ENCODE measurements at places on chromosomes 16 and 17.

- no peak for DNase-seq
Observed at GRCh38 chr17:9676084-9676483, 30.8 kb downstream of the USP43 start.

DNA sequence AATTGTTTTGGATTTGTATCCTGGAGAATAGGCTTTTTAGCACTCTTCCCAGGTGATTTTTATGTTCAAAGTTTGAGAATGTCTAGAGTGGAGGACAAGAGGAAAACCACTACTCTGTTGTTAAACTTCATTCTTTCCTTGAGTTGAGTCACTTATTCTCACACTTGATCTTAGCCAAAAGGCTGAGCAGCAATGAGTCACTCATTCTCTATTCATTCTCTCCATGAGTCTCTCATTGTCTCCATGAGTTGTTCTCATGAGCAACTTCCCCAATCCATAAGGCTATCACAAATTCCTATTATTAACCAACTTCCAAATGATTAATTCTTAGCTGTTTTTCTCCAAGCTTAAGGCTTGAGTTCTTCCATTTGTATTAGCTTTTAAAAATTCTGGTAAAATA is 1393.3 kb downstream of the CDH8 start:
- DNase-seq: no peak

GRCh38 chr17:39663688-39664580 is 1.2 kb upstream of the TCAP start:
- DNase-seq: no peak

DNA sequence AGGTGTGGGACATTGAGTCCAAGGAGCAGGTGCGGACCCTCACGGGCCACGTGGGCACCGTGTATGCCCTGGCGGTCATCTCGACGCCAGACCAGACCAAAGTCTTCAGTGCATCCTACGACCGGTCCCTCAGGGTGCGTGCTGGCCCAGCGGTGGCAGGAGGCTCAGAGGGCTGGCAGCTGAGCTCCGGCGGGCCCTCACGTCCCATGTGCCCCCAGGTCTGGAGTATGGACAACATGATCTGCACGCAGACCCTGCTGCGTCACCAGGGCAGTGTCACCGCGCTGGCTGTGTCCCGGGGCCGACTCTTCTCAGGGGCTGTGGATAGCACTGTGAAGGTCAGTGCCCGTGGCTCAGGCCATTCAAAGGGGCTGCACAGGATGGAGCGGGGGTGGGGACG is 20.4 kb downstream of the CASKIN1 start:
- no peak for DNase-seq

DNA sequence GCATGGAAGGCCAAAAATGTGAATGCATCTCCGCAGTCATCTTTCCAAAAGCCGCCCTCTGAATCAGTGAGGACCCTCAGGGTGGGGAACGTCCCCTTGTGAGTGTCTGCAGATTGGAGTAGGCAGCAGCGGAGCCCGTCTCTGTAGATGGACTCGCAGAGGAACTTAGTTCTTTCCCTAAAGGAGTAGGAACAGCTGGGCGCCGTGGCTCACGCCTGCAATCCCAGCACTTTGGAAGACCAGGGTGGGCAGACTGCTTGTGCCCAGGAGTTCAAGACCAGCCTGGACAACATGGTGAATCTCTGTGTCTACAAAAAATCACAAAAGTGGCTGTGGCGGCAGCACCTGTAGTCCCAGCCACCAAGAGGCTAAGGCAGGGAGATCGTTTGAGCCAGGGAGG is 53.7 kb downstream of the WDR45B start:
- DNase-seq: no peak

GRCh38 chr17:21001111-21001812 is 41.5 kb downstream of the USP22 start:
- no peak for DNase-seq

GRCh38 chr16:56989988-56990387 is 631 bp downstream of the NLRC5 start:
- DNase-seq: no peak

GRCh38 chr17:933312-934073 is 46.1 kb downstream of the NXN start:
- DNase-seq: no peak

DNA sequence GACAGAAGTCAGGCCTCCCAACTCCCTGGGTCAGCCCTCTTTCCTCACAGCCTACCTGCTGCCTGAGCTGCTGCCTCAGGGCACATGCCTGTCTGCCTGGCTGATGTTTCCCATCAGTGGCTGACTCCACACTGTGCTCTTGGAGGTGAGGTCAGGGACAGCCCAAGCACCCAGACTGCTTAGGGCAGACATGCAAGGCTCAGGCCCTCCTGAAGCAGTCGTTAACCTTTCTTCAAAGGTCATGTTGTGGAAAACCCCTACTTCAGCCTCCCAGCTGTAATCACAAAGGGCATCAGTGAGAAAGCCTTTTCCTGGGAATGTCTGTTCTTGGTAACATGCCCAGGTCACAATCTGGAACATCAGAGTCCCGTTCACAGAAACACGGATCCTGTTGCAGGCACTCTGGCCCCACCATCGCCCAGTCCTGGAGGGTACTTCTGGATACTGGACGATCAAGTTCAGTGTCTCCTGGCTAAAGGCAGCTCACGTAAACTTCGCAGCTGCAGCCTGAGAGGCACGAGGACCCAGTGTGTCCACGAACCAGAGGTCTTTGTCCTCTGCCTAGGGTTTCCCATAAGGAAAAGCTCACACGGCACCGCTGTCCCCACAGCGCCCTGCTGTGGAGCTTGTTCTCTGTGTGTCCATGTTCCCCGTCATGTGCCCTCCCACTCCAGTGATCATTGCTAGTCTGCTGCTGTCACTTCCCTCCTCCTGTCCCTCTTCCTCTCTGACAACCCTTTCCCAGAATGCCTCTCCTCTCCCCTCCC is 54.9 kb downstream of the GNAO1 start:
- no peak for DNase-seq

- no peak for DNase-seq
Observed at GRCh38 chr17:76541739-76542454, 2.1 kb downstream of the PRCD start.

DNA sequence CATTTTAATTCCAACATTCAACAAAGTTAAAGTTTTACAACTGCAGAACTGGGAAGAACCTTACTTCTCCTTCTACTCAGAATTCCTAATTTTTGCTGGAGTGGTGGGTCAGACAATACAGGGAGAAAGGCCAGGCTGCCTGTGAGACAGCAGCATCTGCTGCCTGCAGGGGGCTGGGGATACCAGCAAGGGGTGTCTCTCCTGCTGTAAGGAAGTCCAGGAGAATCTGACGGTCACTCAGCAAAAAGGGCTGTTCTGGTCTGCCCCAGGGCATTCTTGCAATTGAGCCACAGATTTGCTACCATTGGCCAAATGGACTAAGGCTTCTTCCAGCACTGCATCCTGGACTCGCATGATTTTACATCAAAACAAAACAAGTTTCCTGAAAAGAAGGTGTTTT is 426.6 kb upstream of the CDH11 start:
- DNase-seq: no peak

- no peak for DNase-seq
Observed at GRCh38 chr16:66441586-66442375, 14.7 kb downstream of the BEAN1 start.

- peak; percentile 11 for DNase-seq
Observed at GRCh38 chr16:4511441-4512082, 27.0 kb downstream of the CDIP1 start.

- peak; percentile 22 for DNase-seq
Observed at GRCh38 chr16:27326738-27327585, 13.2 kb downstream of the IL4R start.

DNA sequence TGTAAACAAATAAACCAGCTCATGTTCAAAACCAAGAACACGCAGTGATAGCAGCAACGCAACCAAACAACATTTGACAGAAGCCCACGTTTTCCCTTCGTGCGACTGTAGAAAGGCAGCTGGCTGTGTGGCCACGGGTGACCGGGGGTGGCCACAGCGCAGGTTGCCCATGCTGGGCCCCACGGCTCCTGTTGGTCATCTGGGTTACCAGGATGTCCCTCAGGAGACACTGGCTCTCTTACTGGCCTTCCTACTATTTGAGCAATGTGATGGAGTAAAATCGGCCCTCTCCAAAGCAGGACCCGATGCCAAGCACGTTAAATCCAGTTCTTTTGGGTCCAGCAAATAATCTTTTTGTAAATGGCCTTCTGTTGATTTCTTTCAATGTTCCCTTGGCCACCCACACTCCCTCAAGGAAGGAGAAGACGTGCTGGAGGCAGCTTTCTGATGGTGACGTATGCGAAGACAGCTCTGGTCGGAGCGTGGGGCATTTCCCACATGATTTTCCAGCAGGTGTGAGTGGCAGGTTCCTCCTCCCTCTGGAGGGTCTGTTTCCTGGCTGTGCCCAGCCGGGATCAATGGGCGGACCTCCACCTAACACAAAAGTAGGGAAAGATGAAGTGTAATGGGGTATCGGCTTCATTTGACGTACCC is 143.1 kb upstream of the CHMP6 start:
- DNase-seq: no peak

- DNase-seq: no peak
Observed at GRCh38 chr17:18028952-18029540, 9.9 kb downstream of the ATPAF2 start.

GRCh38 chr17:35141681-35142466 is at the start of gene NLE1:
Gene NLE1 (minus strand): TSS chr17:35142303. CDS start chr17:35142275, 28 bp downstream.
- DNase-seq: peak; percentile 80

DNA sequence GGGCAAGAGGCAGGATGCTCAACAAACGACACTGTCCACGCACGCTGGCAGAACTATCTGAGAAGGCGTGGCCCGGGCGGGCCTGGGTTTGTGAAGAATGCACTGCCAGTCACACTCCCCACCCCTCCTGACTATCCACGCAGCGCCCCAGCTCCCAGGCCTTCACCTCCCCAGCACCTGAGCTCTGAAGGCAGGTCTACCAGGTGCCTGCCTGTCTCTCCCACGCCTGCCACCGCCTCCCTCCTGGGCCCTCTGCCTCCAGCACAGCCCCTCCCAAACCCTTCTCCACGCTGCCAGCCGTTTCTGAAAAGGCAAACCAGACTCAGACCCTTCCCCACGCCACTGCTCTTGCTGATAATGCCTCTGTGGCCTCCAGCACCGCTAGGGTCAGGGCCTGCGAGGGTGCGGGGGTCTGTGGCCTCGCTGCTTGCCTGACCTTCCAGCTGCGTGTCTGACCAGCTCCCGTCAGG is 11.6 kb downstream of the MYBBP1A start:
- no peak for DNase-seq

- DNase-seq: no peak
Observed at GRCh38 chr16:15786501-15786900, 70.3 kb downstream of the MYH11 start.

GRCh38 chr16:56990407-56991286 is 1.3 kb downstream of the NLRC5 start:
- DNase-seq: no peak

DNA sequence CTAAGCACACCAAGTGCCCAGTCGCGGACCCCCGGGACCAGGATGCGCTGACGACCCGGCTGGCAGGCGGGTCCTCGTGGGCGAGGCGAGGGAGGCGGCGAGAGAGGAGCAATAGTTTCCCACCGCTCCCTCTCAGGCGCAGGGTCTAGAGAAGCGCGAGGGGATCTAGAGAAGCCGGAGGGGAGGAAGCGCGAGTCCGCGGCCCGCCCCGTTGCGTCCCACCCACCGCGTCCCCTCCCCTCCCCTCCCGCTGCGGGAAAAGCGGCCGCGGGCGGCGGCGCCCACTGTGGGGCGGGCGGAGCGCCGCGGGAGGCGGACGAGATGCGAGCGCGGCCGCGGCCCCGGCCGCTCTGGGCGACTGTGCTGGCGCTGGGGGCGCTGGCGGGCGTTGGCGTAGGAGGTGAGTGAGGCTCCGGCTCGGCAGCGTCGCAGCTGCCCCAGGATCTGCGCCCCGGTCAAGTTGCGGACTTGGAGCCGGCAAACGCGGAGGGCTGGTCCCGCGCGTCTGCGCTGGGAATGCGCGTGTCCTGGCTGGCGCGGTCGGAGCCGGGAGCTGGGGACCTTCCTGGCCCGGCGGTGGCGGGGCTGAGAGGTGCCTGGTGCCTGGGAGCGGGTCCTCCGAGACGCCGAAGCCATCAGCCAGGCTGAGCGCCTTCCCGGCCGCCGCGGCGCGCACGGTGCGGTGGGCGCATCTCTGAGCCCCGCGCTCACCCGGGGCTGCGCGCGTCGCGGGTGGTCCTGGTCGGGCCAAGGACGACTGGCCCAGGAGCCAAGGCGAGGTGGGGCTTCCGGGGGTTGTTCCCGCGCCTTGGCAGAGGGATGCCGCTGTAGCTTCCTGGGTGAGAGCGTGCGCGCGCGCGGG is at the start of gene ITGB3:
Gene ITGB3, plus strand, starts transcription at position 287 of the 862 bp plus-strand sequence. Its CDS starts 35 bp downstream, at position 322.
- peak; percentile 49 for DNase-seq

DNA sequence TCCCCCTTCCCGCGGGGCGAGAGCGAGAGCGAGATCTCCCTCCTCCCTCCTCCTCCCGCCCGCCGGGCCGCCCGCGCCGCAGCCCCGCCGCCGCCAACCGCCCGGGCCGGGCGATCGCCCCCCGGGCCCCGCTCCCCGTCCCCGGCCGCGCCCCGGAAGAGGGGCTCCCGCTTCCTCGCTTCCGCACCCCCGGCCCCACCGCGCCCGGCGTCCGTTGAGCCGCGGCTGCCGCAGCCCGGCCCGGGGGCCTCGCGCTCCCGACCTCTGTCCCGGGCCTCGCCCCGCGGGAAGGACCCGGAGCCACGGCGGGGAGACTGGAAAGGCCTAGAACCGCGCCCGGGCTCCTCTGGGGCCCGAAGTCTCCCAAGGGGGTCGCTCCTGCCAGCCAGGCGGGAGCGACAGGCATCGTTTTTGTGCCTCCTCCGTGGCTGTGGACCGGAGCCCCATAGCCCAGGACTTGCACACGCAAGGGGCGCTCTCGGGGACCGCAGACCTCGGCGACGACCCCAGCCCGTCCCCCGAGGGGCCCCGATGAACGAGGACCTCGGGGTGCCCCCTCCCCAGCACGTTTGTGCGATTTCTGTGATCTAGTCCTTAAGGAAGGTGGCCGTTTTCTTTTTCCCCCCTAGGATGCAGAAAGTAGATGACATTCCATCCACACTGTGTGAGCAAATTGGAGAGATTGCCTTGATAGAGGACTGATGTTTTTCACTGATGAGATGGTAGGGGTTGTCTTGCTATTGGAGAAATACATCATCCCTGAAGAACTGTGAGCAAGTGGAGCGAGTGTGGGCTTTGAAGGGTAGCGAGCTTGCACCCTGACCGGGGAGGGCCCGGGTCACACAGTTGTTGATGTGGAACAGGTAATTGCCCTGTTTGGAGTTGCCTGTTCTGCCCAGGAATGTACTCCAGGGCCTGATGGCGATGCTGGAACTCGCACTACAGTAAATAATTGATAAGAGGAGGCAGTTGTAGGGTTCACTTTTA is 611 bp downstream of the BANP start:
- no peak for DNase-seq

GRCh38 chr16:58026139-58026704 is 668 bp downstream of the MMP15 start:
- DNase-seq: no peak

- no peak for DNase-seq
Observed at GRCh38 chr17:64741038-64741641, 79.0 kb upstream of the SMURF2 start.

DNA sequence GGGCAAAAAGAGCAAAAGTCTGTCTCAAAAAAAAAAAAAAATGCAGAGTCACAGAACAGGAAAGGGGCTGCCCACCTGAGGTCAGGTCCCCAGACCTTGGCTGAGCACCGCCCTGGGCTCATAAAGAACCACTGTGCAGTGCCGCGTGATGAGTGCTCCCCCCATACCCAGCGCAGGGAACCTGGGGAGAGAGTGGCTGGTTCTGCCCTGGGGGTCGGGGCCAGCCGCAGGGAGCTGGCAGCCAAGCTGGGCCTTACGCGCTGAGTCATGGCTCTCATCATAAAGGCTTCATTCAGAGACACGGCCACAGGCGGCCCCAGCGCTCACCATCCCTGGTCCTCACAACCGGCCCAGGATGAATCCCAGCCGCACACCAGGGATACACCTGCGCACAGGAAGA is 80.7 kb downstream of the RAB11FIP4 start:
- peak; percentile 6 for DNase-seq
